ENCODE measurements at places on chromosomes 5 and 9.

DNA sequence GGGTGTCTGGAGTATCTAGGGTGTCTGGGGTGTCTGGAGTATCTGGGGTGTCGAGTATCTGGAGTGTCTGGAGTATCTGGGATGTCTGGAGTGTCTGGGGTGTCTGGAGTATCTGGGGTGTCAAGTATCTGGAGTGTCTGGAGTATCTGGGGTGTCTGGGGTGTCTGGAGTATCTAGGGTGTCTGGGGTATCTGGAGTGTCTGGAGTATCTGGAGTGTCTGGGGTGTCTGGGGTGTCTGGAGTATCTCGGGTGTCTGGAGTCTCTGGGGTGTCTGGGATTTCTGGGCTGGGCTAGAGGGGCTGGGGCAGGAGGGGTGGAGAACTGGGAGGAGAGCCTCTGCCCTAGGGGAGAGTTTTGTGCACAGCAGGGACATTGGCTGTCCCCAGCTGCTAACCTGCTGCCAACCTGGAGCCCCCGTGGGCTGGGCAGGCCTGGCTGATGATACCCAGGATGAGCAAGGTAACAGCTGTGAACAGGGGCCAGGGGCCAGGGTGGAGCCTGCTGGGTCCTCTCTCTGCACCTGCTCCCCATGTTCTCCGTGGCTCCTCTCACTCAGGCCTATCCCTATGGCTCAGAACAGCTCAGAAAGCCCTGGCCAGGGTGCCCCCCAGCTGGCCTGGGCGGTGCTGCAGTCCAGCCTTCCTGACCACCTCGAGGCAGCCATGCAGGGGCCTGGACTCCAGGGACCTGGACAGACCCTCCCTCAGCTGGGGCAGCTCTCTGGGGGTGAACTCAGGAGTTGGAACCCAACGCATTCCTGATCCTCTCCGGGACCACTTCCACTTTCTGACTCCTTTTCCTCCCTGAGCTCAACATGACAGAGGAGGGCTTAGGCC is 29.9 kb downstream of the LHX3 start:
- DNase-seq = no peak

DNA sequence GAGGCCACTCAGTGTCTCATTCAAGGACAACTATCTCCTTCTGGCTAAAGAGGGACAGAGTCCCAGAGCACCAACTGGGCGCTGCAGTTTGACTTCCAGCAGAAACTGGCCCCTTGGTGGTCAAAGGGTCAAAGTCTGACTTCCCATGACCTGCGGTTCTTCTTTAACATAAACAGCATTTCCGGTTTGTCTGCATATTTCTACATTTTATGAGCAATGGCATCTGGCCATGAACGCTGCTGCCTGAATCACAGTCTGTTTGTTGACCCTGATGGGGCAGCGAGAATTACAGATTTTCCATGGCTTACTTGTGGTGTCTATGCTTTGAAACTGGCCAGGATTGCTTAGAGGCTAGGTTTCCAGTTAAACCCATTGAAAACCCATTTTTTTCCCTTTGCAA is 1.3 kb downstream of the TNFSF15 start:
- DNase-seq = no peak

- DNase-seq = no peak
Measured at GRCh38 chr5:147359101-147359500, 124.3 kb downstream of the STK32A start.

GRCh38 chr5:43209060-43209459 is 17.0 kb downstream of the NIM1K start:
- DNase-seq = no peak

DNA sequence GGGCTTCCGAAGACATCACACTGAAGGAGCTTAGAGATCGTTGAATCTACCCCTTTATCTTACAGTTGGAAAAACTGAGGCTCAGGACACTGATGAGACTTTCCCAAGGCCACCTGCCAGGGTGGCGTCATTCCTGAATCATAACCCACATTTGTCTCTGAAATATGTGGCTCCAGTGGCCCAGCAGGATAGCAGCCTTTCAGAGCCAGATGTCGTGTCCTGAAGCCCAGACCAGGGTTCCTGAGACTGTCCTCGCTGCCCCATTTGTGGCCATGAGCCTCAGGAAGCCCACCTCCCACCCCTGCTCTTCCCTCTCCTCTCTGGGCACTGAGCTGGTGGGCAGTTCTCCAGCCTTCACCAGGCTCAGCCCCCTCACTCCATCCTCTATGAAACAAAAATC is 2.4 kb downstream of the HMCN2 start:
- no peak for DNase-seq

DNA sequence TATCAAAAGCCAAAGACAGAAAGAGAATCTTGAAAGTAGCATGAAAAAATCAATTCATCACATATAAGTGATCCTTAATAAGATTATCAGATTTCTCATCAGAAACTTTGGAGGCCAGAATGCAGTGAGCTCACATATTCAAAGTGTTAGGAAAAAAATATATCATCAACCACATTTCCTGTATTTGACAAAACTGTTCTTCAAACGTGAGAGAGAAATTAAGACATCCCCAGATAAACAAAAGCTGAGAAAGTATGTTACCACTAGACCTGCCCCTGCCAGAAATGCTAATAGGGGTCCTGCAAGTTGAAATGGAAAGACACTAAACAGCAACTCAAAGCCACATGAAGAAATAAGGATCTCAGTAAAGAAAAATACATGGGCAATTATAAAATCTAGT is 29.9 kb downstream of the HACD4 start:
- peak; percentile 41 for DNase-seq

DNA sequence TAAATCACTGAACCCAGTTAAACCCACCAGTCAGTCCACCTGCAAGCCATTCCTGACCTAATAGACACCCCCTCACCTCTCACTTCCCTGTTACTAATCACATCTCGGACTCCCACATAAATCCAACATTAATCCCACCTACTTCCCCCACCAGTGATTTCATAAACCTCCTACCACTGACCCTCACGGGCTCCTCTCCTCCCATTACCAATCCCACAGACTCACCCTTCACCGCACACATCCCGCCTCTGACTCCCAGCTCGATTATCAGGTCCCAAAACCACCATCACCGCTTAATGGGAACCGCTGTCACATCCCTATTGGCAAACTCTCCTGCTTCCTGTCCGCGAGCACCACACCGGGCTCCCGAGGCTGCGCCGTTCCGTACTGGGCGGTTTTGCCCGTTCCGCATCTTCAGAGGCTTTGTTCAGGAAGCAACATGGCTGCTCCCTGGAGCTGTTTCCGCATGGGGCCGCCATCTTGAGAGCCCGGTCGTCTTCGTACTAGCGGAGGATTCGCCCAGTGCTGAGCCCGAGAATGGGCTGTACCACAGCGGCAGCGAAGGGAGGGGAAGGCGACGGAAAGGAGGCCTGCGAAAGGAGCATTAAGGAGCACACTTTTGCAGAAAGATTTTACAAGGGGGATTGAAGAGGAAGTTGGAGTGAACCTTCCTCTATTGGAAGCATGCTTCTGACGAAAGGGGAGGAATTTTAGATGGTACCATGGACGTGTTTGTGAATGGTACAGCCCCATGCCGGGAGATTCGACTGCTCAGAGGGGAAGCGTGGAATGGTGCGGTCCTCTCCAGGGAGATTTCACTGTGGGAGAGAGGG is at the start of gene ZNF300:
Gene ZNF300, minus strand, starts transcription at position 502 of the 833 bp plus-strand sequence. CDS start 1,825 bp downstream, outside the sequence.
- DNase-seq = peak; percentile 47

DNA sequence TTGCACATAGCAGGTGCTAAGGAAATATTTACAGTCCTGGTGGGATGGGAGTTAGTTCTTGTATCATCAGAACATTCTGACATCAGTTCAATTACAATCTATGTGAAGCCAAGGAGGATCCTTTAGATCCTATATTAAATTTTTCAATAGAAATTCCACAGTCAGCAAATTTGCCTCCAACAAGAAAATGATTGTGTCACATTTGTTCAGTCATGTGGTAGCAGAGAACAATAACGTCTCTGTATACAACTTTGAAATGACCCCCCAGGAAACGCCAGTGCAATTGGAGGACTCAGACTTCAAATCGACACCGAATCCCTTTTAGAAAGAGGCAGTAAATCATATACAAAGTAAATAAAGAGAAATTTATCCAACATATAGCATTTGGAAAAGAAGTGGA is 392.1 kb downstream of the DTWD2 start:
- DNase-seq = no peak

DNA sequence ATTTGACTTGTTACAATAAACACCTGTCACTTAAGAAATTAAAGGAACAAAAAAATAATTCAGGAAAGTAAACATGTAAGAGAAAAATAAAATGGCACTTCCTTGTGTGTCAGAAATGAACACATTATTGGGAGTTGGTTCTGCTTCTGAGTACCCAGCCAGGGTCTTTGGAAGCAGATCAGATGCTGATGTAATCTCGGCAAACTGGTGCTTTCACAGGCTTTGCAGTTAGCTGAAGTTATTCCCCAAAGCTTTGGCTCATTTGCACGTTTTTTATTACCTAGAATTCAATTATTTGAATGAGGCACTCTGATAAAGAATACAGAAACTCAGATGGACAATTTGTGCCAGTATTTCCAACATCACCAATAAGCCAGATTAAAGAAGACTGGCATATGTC is 10.9 kb downstream of the CDH18 start:
- no peak for DNase-seq

DNA sequence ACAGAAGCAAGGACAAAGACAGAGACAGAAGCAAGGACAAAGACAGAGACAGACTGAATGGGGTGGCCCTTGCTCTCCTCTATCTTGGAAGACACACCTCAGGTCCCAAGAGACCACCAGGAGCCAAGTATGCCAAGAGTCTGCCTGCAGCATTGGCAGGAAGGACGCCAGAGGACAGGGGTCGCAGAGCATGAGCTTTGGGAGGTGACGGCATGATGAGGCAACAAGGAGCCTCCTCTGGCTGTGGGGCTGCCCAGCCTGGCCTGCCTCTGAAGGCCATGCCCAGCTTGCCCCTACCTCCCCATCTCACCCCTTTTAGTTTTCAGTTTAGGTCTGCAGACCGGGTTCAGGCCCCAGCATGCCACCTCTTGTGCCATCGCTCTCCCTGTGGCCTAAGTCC is 17.6 kb downstream of the PDGFRB start:
- no peak for DNase-seq

DNA sequence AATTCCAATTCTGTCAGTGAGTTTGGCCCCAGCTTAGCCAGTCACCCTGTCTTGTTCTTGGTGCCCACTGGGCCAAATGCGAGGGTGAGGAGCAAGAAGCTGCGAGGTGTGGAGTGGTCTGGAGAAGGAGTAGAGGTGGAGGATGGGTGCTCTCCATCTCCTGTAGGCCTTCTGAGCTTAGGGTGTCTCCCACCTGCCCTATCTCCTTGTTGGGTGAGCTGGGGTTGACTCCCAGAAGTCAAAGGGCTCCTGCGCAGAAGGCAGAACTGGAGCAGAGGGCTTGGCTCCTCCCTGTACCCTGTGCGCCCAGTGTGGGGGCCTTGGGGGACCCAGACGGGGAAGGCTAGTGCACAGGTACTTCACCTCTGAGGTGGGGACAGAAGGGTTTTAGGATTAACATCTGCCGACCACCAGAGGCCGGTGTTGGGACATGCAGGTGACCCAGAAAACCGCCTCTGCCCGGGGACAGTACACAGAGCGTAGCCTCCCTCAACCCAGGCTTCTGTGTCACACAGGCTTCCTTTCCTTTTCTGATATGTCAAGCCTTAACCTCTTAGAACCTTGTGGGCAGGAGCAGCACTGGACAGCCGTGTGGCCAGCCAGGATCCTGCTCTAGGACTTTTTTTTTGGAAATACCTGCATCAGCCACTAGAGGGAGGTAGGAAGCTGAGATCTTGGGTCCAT is 16.9 kb downstream of the IL5 start:
- DNase-seq = peak; percentile 58

DNA sequence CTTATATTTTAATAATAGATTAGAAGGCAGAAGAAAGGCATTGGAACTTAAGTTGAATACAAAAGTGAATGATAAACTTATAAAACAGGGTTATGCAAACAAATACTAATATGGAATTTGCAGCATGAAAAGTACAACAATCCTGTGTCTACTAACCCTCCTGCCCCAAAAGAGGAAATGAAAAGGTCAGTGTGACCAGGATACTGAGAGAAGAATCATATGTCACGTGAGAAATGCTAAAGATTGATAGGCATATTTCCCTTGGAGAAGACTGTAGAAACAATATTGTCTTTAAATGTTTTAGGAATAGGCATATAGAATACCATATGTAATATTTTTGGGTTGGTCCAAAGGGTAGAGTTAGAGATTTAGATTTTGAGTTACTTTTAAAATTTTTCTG is 3.8 kb downstream of the WDR36 start:
- no peak for DNase-seq

GRCh38 chr5:429453-430188 is 13.4 kb upstream of the EXOC3 start:
- DNase-seq = no peak

DNA sequence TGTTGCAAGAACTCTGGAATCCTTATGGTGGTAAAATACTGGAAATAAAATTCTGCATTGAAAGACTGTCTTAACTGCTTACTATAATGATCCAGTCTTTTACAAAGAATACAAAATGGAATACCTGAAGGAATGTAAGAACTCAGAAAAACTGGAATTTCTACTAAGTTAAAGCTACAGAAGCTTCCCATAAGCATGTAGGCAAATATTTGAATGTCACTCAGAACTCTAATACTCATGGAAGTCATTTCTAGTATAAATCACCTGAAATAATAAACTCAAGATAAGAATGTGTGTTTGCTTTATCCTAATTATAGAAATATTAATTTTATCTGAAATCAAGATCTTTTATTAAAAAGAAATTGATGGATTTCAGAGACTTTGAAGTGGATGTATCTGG is 54.8 kb downstream of the FEM1C start:
- DNase-seq = no peak

GRCh38 chr5:74648835-74649293 is 8.3 kb upstream of the ENC1 start:
- DNase-seq = peak; percentile 71

- no peak for DNase-seq
Measured at GRCh38 chr9:81077572-81077971, 611.8 kb downstream of the TLE1 start.

GRCh38 chr9:87233899-87234455 is 263.7 kb upstream of the DAPK1 start:
- DNase-seq = no peak

DNA sequence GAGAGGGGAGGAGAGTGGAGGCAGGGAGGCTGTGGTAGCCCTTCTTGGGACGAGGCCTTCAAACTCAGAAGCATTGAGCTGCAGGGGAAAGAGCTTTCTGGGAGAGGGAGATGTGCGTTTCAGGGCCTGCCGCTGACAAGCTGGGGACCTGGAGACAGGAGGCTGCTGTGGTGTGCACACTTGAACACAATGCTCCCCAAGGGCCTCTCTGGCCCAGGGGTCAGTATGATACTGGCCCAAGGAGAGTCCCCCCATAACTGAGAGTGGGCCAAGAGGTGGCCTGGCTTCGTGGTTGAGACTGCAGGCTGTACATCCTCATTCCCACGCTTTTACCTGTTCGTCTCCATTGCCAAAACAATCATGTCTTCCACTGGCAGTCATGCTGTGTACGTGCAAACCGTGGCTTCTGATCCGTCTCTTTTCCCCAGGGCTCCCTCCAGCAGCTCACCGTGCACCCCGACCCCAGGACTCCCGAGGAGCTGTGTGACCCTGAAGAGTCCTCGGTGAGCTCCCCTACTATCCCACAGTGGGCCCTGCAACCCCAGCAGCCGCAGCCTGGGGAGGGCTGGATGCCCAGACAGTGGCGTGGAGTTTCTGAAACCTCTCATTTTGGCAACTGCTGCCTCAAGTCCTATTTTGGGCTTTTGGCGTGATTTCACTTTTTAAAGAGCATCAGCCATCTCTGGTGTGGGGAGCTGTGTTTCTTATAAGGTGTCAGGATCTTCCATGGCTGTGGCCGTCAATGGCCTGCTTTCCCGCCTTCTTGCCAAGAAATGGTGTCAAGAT is 43.4 kb downstream of the COL15A1 start:
- no peak for DNase-seq

GRCh38 chr9:33320568-33321261 is 30.4 kb downstream of the NFX1 start:
- no peak for DNase-seq
